ENCODE measurements at places on chromosomes 4 and X.

- no peak for DNase-seq
These were observed 130.3 kb downstream of the DIPK2B start for GRCh38 chrX:45070116-45071007.

DNA sequence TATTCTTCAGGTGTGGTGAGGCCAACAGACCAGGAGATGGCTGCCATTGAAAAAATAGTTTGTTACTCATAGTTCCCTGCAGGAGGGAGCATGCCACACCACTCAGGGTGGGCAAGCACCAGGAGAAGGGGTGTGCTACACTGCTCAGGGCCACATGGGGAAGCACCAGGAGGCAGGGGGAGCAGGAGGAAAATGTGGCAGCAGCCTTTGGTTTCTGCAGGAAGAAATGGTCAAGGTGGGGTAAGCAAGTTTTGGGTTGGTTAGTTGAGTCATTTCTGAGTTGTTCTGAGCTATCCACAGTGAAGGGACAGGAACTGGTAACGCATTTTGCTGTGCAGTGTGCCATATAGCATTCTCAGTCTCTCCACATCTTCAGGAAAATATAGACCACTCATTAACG lies 23.8 kb downstream of the FGFBP1 start:
- no peak for DNase-seq

- DNase-seq = no peak
These were observed 127.9 kb downstream of the NEK1 start for GRCh38 chr4:169484485-169484884.

DNA sequence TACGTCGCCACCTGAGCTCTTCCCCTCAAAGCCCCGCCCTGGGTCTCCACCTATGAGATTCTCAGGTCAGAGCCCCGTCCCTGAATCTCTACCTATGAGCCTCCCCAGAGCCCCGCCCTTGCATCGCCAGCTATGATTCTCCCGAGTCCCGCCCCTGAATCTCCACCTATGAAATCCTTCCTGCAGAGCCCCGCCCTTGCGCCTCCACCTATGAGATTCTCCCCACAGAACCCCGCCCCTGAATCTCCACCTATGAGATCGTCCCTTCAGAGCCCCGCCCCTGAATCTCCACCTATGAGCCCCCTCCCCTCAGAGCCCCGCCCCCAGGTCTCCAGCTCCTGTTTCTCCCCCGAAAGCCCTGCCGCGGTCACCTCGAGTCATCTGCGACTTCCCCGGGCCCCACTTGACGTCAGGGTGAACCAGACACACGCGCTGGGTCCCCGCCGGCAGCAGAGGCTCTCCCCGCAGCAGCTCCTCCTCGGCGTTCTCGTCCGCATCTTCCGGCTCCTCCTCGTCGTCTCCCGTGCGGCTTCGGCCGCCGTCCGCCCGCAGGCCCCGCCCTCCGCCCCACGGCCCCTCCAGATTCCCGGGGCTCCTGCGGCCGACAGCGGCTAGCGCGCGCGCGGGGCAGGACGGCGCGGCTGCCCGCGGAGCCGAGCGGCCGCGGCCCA lies 393 bp downstream of the GTPBP6 start:
- DNase-seq = peak; percentile 97

DNA sequence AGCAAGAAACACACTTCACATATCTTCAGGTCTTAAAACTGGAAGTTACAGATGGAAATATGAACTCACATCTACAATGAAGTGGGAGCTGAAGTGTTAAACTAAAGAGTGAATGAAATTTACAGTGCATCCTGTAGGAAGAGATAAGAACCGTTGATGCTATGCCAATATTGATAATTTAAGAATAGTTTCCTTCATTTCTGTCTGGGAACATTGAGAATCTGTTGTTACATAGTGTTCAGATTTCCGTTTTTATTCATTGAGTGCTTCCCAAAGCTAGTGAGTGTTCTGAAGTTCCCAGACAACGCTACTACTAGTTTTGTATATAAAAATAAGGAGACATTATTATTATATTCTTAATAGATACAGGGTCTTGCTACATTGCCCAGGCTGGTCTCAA lies 52.3 kb downstream of the UBE2K start:
- DNase-seq = no peak

DNA sequence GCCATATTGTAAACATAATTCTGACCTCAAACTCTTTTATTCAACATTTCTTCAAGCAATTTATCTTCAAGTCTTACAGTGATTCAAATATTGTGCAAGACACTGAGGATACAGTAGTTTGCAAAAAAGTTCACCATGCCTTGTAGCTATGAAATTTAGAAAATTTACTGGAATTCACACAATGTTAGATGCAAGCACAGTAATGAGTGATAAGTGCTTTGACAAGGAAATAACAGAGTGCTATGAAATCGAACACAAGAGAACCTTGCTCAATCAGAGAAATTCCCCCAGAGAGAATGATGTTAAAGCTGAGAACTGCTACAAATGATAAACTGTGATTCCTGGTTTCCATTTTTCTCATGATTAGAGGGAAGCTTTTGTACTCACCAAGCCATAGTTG lies 952.9 kb downstream of the FAT4 start:
- no peak for DNase-seq

DNA sequence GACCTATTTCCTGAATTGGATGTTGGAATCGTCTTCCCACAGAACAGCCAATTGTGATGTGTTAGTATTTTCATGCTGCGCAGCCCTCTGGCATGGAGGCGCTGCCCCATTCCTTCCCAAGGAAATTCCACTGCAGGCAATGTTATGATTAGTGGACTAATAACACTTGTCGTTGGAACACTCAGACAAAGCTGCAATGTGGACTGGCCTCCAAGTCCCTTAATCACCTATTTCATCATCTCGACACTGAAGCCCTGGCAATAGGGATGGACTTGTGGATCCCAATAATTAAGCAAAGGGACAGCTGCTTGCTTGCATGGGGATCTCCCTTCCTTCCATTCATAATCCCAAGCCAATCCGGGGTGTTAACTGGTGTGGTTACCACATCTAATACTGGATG lies 78.8 kb upstream of the PLAC1 start:
- no peak for DNase-seq

GRCh38 chr4:128501239-128501638 lies 213.6 kb upstream of the PGRMC2 start:
- no peak for DNase-seq

GRCh38 chr4:20044502-20044911 lies 207.2 kb upstream of the SLIT2 start:
- no peak for DNase-seq

DNA sequence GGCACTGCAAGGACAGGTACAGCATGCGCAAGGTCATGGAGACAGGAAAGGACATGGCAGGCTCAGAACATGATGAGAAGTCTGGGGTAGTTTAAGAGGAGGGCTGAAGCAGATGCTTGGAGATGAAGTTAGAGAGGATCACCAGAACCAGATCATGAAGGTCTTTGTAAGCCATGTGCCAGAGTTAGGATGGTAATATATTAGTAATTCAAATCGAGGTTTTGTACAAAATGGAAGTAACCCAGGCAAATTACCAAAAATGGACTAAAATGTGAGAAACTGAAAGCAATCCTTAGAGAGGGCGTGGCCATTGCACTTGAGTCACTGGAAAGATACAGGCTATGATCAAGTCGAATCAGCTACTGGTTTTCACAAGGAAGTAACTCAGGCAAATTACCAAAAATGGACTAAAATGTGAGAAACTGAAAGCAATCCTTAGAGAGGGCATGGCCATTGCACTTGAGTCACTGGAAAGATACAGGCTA lies 13.5 kb downstream of the RXFP1 start:
- DNase-seq = no peak

GRCh38 chr4:6918338-6918737 lies 8.7 kb downstream of the TBC1D14 start:
- no peak for DNase-seq

GRCh38 chr4:175440786-175441185 lies 371.3 kb downstream of the GPM6A start:
- DNase-seq = no peak

All from ecto neural progenitor cell (in vitro differentiated cells).